ENCODE measurements at places on chromosomes 5 and 9.

DNA sequence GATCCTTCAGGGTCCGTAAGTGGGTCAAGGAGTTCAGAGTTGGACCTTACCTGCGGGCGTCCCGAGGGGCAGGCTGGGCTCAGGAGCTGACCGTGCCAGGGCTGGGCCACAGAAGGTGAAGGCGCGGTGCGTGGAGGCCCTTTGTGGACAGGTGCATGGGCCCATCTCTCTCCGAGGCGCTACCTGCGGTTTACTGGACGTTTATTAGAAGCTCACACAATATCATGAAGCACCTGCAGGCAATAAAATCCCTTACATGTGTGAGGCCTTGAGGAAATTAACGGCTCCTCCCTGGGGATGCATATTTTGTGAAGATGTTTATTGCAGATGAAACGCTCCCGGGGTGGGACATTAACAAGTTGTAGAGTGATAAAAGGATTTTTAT lies 79.8 kb upstream of the LMX1B start:
- DNase-seq, result no peak

DNA sequence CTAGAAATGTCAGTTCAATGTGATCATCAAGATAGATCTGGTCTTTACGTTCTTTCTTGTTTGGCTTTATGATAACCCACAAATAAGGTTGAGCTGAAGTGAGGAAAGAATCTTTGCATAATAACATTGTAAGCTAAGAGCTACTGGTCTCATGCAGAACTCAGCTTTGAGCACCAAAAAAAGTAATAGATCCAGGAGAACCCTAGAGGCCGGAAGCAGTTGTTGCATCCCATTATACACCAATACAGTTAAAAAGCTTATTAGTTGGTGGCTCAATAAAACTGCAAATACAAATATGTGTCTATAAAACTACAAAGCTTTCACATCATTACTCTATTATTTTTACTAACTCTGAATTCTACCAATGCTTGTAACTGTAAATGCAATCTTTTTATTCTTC lies 85.5 kb upstream of the NUDT12 start:
- DNase-seq, result no peak

GRCh38 chr5:54455413-54456157 lies at the start of gene HSPB3:
Gene HSPB3, plus strand, starts transcription at chr5:54455699. Its CDS starts 91 bp downstream, at chr5:54455790.
- DNase-seq, result no peak

DNA sequence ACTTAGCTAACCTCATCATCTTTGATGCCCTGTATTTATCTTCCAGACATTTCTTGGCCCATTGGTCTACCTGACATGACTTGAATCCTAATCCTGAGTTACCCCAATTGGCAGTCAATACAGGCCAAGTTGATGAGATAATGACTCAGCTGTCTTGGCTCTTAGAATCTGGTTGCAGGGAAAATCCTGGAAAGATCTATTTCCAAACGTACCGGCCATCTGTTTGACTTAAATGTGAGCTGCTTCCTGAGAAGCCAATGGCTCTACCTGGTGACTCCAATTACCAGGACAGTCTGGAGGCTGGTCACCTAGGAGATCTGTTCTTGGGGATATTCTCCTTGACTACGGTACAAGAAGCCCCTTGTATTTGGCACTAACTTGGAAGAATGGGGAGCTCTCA lies 475.2 kb upstream of the BRINP1 start:
- DNase-seq, result no peak

GRCh38 chr9:2406252-2406651 lies 215.3 kb upstream of the VLDLR start:
- no peak for DNase-seq

DNA sequence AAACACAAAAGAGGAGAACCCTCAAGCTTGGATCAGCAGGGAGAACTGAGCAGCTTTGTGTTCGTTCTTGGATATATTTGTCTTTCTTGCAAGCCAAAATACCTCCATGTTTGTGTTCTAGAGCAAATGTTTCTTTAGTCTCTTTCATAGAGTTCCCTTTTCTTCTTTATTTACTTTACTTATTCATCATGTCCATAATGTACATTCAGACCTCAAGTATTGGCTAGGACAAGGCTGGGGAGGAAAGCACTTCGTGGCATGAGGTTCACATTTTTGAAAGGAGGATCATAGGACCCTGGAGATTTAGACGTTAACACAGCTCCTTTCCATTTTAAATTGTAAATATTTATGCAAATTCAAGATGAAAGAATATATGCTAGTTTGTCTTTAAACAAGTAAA lies 590.2 kb upstream of the MEF2C start:
- DNase-seq, result no peak

DNA sequence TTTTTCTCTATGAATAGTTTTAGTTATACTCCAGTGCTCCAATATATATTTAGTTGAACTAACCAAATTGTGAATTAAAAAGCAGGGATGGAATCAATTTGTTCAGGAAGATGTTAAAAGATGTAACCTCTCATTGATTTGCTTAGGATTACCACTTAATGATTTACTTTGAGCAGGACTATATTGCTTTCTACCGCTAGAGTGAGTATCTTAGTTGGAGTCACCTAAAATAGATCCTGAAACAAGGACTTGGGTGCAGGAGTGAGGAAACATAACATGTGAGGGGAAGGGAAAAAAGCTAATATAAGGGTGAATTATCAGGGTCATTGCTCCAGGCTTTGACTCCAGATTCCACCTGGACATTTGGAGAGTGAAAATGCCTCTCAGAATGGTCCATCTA lies 2277.4 kb upstream of the C9orf72 start:
- no peak for DNase-seq

Data from stimulated activated CD8-positive, alpha-beta memory T cell treated with anti-CD3 and anti-CD28 coated beads, Interleukin-4, amount 100 ng/mL, for 1 hour (primary cell).